Kidney (tissue), 22 donors: ENCODE measurements at places on chromosomes 6 and 20. TPM values are rescaled to one million over a fixed set of nuclear protein-coding genes. Genes with fewer than 3 reads are reported as not detected.

Gene PI3
- total RNA-seq = 8.7 TPM

Gene HLA-DRB1
- total RNA-seq = 267 TPM

Gene PREX1
- total RNA-seq = 38.2 TPM

DNA sequence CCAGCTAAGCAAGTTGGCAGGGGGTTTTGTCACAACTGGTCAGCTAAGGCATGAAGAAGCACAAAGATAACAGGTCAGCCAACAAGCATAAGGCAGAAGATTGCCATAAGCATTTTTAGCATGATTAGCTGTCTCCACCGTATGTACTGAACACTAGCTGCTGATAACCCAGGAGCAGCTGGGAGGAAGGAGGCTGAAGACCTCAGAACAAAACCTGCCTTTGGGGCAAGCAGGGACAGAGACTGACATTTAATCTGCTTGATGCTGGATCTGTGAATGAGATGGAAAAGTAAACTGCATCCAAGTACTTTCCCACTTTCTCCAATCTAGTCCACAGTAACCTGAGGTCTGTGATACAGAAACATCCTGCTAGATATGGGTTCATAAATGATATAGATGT, 353.0 kb upstream of the MAP3K7 start:
- H3K27ac ChIP-seq = no peak overlapping the region
- no peak for DNase-seq
- no peaks in the 10 kb centered on the region for H3K27me3 ChIP-seq
- no peak overlapping the region for H3K4me3 ChIP-seq

DNA sequence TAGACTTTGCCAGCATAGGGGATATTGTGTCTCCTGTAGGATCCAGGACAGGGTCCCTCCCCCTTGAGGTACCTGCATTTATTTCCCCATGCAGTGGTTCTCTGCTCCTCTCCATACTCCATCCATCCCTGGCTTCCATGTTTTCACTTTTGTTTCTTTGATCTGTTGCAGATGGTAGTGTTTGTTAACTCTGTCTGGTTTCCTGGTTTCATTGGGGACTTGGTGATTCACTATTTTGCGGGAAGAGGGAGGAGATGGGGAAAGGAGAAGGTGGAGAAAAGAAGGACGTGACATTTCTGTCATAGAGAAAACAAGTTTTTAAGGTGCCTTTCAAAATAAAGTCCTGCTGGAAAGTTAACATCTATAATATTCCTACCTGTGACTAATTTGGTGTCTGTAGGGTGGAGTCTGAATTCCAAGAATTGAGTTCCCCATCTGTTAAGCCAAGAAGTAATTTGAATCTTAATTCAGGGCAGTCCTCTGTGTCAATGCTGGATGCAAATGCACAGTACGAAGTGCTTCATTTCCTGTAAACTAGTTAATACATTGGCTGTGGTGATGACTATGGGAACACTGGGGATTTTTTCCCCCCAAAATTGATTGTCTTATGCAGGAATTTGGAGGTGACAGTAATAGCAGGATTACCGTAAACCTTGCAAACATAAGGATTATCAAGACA, 6.9 kb upstream of the RNF144B start:
- no peak overlapping the region for H3K27ac ChIP-seq
- H3K4me3 ChIP-seq = no peak overlapping the region
- no peaks in the 10 kb centered on the region for H3K36me3 ChIP-seq
- H3K27me3 ChIP-seq = no peaks in the 10 kb centered on the region

DNA sequence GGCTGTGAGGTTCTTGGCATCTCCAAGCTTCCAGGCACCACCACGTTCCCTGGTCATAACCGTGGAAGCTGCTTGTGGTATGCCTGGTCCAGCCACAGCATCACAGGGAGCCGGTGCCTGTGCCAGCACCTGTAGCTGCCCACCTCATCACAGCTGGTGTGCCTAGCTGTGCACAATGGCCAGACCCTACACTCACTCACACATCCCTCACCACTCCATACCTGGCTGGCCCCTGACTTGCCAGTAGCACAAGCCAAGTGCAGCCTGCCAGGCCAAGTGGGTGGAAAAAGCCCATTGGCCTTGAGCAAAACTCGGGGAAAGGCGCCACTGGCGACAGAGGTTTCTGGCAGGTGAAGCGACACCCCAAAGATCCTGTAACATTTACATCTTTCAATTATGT, 192.3 kb upstream of the MANEA start:
- no peaks in the 10 kb centered on the region for H3K36me3 ChIP-seq
- H3K4me3 ChIP-seq = no peak overlapping the region
- no peaks in the 10 kb centered on the region for H3K27me3 ChIP-seq
- no peak overlapping the region for H3K27ac ChIP-seq
- DNase-seq = no peak

DNA sequence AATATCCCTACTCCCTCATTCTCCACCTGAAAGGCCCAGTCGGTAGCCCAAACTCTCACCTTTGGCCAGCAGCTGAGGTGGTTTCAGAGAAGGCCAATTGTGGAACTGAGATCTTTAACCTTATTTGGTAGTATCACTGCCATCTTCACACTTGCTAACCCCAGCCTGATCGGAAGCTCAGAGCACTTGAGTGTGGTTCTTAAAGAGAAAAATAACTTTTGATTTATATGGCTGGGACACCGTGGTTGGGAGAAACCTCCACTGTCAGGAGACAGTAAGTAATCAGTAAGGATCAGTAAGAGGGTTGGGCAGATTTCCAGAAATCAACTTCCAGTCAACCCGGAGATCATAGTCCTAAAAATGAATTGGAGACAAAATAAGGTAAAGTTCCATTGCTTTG, 22.8 kb upstream of the PRSS16 start:
- H3K36me3 ChIP-seq = no peaks in the 10 kb centered on the region
- DNase-seq = no peak
- H3K27me3 ChIP-seq = peaks cover 13% of the 10 kb centered on the region
- no peak overlapping the region for H3K27ac ChIP-seq
- H3K4me1 ChIP-seq = no peaks in the 10 kb centered on the region

- H3K36me3 ChIP-seq = no peaks in the 10 kb centered on the region
- H3K27me3 ChIP-seq = no peaks in the 10 kb centered on the region
- H3K4me1 ChIP-seq = no peaks in the 10 kb centered on the region
- H3K27ac ChIP-seq = no peak overlapping the region
These were observed 45.6 kb downstream of the TAF8 start for GRCh38 chr6:42095776-42096541.
